ENCODE measurements at places on chromosomes 1 and 21. TPM values are rescaled to one million over a fixed set of nuclear protein-coding genes. Genes with fewer than 3 reads are reported as not detected.

The KRTAP21-2 gene
- total RNA-seq = not detected

The RAB3B gene
- total RNA-seq = 33.9 TPM

The CSF3R gene
- total RNA-seq = 0.15 TPM

The CLDN14 gene
- 4.0 TPM for total RNA-seq

The GCSAML gene
- not detected for total RNA-seq

The HSD3B1 gene
- total RNA-seq = not detected

The AHDC1 gene
- 2.6 TPM for total RNA-seq

DNA sequence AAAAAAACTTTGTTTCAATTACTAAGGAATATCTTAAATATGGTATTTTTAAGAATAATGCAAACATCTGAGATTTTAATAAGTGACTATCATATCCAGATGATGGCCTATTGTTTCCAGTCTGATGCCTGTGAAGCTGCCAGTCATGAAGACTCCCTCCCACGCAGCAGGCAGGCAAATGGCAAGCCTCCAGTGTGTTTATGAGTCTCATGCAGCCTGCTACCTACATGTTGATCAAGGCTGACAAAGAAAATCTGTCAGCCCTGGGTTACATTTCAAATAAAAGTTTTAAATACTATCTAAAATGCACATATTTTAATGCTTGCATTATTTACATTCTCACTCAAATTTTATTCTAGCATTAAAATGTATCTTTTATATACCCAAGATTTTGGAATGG, 137.6 kb upstream of the RNPC3 start:
- no peak for DNase-seq

GRCh38 chr1:203556047-203556851, 62.3 kb downstream of the OPTC start:
- peak; percentile 60 for DNase-seq

DNA sequence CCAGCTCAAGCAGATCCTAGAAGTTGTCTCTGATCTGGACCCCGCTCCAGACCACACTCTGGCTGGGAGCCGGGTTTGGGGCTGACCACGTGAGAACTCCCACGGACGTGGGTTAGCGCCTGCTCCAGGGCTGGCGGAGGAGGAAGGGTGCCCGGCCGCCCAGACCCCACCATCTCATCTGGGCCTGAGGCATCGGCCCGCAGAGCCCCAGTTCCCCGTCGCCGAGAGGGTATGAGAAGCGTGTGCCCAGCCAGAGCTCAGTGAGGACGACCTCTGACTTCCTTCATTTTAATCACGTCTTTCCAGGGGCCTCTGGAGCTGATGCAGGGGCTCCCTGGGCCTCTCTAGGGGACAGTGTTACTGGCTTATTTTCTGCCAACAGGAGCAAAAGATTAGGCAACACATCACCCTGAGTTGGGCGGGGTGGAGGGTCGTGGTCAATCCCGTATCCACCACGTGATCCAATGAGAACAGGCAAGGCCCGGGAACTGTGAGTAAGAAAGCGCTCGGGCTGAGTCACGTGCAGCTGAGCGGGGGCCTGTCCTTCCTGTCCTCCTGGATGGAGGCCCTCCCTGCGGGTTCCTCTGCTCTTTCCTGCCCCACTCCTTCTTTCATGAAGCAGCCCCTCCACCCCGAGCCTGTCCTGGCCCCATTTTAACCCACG, 81.1 kb downstream of the SIK1 start:
- DNase-seq = peak; percentile 60

- peak; percentile 62 for DNase-seq
These were observed 11.9 kb downstream of the SH2D2A start for GRCh38 chr1:156804572-156805243.

DNA sequence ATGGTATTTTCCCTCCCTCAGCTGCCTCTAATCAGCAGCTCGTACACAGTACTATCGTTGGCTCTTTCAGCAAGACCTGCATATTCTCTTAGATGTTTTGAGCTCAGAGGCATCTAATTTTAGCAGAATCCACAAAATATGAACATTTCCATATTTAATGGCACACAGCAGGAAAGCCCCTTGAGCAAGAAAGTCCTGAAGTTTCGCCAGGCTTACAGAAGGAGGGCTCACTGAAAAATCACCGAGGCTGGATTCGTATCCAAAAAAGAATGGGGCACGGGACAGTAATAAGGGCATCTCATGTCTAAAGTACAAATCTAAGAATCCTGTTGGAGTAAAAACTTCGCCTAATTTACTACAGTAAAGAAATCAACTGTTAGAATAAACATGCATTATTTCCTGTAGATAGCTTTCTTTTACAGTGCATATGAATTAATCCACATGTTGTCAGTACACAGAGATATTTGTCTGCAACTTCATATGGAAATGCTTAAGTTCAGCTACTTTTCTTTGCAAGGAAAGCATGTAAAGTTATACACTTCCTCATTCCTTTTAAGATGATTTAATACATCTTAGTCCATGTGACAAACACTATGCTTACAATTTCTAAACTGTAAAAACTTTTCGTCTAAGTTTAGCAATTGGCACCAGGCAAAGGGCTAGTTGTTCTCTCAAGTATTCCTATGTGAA, 1205.3 kb upstream of the ADGRL4 start:
- DNase-seq = peak; percentile 4

DNA sequence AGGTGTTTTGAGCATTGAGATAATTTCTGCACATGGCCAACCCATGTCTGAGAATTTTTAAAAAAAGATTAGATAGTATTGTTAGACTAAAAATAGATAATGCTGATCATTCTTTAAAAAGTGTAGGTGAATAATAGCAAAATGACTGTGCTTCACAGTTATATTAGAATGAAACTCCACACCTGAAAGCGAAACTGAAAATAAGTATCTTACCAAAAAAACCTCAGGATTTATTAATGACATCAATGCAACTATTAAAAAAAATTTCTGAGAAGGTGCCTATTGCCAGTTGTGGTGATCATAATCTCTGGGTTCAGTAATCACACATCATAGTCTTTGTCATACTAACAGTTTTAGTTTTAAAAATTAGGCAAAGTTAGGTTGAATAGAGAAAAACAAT, 36.5 kb downstream of the PLA2G4A start:
- no peak for DNase-seq

GRCh38 chr1:206790502-206791250, 18.4 kb upstream of the IL10 start:
- DNase-seq = no peak

DNA sequence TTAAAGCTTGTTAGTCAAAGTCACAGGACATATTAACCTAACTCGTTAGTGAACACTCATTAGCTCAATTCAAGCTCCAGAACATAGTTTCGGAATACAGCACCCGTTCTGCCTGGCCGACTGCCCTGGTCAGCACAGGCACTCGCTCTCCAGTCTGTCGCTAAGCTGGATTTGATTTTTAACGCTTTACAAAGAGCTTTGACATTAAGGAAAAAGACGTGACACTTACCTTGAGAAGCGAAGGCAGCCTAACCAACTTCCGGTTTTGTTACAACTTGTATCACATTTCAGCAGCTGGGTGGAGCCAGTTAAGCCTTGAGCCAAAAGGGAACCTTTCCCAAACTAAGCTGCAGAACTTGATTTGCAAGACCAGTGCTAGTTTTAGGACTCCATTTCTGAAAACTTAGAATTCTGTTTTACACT, at the start of gene FRRS1:
Gene FRRS1, minus strand, starts transcription at position 258 of the 423 bp plus-strand sequence. CDS start 17,867 bp downstream, outside the sequence.
- peak; percentile 95 for DNase-seq

GRCh38 chr1:31573261-31573660, 3.1 kb upstream of the TINAGL1 start:
- DNase-seq = no peak

- no peak for DNase-seq
These were observed 46.3 kb downstream of the SKI start for GRCh38 chr1:2274231-2274928.

The HHIPL2 gene
- total RNA-seq = not detected

- DNase-seq = no peak
These were observed 42.5 kb downstream of the UTP25 start for GRCh38 chr1:209870151-209870831.

The TSPAN1 gene
- 114 TPM for total RNA-seq

DNA sequence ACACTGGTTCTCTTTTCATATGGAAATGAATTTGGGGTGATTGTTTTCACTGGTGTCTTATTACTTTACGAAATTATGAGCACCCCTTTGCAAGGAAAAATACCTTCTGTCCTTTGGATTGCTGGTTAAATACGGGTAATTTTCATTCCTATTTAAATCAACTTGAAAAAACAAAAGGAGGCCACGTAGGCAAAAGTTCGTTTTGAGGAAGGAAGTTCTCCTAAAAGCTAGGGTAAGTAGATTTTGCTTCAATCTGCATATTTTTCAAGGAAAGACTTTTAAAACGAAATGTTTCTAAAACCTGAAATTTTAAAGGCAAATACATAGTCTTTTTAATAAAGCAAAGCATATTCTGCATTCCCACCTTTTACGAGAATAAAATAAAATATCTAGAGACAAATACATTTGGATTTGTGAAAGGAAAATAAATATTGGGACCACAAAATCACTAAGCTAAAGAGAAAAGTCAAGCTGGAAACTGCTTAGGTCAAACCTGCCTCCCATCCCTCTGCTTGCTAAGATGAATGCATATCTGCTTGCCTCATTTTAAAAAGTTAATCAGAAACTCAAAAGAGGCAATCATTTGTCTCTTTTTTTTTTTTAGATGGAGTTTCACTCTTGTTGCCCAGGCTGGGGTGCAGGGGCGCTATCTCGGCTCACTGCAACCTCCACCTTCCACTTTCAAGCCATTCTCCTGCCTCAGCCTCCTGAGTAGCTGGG, 70.9 kb upstream of the ETS2 start:
- DNase-seq = no peak
